Activated CD4-positive, alpha-beta T cell treated with anti-CD3 and anti-CD28 coated beads for 36 hours (primary cell): ENCODE measurements at places on chromosomes 11 and 22. TPM values are rescaled to one million over a fixed set of nuclear protein-coding genes. Genes with fewer than 3 reads are reported as not detected.

DNA sequence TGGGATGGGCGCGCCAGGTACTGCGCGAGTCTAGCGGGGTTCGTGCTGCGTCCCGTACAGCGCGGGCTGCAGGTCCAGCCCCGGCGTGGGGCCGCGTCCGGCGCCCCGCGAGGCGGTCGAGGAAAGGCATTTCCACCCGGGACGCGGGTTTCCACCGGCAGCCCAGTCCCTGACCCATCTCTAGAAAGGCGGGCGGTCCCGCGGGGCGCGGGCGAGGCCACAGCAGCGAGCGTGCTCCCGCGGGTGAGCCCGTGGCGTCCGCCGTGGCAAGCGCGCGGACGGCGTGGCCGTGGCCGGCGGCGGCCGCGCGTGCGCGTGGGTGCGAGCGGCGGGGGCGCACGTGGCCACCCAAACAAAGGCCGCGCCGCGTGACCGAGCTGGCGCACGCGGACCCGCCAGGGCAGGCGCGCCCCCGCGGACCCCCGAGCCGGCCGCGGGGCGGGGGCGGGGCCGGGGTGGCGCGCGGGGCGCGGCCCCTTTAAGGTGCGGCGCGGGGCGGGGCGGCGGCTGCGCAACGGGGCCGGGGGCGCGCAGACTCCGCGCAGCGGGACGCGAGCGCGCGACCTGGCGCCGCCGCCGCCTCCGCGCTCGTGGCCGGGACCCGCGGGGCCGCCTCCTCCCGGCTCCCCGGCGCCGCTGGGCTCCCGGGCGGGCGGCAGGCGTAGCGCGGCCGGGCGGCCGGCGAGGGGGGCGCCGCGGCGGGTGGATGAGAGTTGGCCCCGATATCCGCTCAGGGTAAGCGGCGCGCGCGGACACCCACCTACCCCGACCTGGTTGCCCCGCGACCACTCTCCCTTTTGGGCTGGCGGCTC lies 39.3 kb upstream of the CELSR1 start:
- no peaks in the 10 kb centered on the region for H3K36me3 ChIP-seq
- H3K27me3 ChIP-seq, result no peaks in the 10 kb centered on the region
- peak; percentile 72 for DNase-seq
- H3K4me1 ChIP-seq, result peaks cover 38% of the 10 kb centered on the region
- no peak overlapping the region for H3K27ac ChIP-seq

The SLCO2B1 gene
- total RNA-seq, result not detected

DNA sequence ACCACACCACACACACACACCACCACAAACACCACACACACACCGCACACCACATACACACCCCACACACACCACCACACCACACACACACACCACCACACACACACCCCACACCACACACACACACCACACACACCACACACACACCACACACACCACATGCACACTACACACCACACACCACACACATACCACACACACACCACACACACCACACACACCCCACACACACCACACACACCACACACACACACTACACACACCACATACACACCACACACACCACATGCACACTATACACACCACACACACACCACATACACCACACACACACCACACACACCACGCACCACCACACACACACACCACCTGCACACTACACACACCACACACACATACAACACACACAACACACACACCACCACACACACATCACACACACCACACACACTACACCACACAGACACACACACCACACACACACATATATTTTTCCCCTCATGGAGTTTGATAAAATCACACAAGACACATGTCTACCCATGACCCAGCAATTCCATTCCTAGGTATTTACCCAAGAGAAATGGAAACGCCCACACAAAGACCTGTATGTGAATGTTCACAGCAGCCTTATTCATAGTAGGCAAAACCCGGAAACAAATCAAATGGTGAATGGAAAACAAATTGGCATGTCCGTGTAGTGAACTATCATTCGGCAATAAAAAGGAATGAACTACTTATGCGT lies 14.3 kb downstream of the CD5 start:
- H3K27me3 ChIP-seq, result no peaks in the 10 kb centered on the region
- peak overlapping the region; percentile 98 for H3K27ac ChIP-seq
- peak overlapping the region; percentile 55 for H3K4me3 ChIP-seq
- peak; percentile 42 for DNase-seq
- H3K4me1 ChIP-seq, result peaks cover 94% of the 10 kb centered on the region
- peaks cover 90% of the 10 kb centered on the region for H3K36me3 ChIP-seq

DNA sequence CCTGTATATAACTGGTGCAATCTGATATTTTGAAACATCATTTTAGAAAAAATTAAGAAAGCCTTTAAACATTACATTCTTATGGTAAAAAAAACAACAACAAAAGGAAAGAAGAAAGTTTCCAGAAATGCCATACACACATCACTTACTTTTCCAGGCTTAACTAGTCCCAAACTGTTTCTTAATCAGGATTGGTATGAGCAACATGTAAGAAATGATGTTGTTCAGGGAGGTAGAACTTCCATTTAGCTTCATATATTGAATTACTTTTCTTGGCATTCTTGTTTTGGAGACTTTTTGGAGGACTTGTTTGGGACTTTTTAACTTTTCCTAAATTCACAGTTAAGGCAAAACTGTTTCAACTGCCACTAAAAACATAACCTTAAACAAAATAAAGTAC lies 791.5 kb downstream of the METTL15 start:
- H3K4me1 ChIP-seq, result no peaks in the 10 kb centered on the region
- no peak overlapping the region for H3K4me3 ChIP-seq
- no peaks in the 10 kb centered on the region for H3K36me3 ChIP-seq

The NARS2 gene
- total RNA-seq, result 33.4 TPM

The HEPACAM gene
- not detected for total RNA-seq

DNA sequence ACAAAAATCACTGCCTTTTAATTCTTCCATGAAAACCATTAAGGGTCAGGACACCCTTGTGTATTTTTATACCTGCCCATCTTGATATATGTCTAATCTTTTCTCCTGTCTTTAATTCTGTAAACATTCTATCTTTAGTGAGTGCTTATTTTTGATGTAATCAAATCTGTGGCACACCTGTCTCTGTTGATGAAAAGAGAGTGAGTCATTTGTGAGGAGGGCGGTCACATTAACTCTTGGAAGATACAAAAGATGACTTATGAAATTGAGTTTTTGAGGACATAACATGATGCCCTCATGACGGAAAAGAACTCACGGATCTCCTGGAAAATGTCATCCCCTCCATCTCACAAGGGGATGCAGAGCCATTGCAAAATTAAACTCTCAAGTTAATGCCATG lies 206.5 kb upstream of the PGR start:
- no peaks in the 10 kb centered on the region for H3K4me1 ChIP-seq
- no peaks in the 10 kb centered on the region for H3K36me3 ChIP-seq
- no peak for DNase-seq
- no peak overlapping the region for H3K27ac ChIP-seq
- no peak overlapping the region for H3K4me3 ChIP-seq
- H3K27me3 ChIP-seq, result no peaks in the 10 kb centered on the region

- H3K4me1 ChIP-seq, result no peaks in the 10 kb centered on the region
- H3K4me3 ChIP-seq, result no peak overlapping the region
Observed at GRCh38 chr11:123413636-123414035, 16.4 kb upstream of the GRAMD1B start.

DNA sequence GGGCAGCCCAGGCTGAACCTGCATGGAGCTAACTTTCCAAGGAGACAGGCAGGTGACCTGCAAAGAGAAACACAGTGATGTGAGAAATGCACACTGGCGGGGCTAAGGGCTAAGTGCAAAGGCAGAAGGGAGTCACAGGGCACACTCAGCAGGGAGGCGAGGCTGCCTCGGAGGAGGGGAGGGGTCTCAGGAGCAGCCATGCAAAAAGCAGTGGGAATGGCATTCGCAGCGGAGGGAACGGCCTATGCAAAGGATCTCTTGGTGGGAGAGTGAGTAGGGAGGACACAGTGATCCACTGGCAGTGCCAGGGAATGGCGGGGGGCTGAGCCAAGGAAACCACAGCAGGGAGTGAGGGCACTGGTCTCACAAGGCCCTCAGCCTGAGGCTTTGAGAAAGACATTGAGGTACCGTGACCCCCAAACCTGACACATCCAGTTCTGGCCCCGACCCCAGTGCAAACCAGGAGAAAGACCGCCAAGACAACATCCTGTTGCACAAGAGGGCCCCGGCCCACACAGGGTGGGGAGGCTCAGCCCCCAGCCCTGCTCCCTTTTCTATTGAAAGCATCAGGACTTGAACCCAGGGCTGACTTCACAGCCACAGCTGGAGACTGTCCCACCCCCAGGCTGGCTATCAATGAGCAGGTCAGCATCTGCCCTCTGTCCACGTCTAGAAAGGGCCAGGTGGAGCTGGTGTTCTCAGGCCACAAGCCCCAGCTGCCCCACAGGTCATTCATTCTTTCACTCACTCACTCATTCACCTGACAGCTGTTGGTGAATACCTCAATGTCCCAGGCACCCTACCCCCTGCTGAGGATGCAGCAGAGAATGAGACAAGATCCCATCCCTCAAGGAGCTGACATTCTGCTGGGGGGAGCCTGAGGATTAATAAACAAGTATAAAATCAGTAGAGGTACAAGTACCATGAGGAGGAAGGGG lies 50.7 kb downstream of the IGLL1 start:
- H3K27ac ChIP-seq, result no peak overlapping the region
- no peaks in the 10 kb centered on the region for H3K36me3 ChIP-seq
- H3K4me1 ChIP-seq, result no peaks in the 10 kb centered on the region
- no peak for DNase-seq

The DRICH1 gene
- 0.65 TPM for total RNA-seq

The BRSK2 gene
- 0.96 TPM for total RNA-seq
